ENCODE measurements at places on chromosomes 2 and 18.

- DNase-seq = no peak
These were observed 24.1 kb downstream of the ACSL3 start for GRCh38 chr2:222884805-222885424.

- no peak for DNase-seq
These were observed 28.8 kb upstream of the FBXO11 start for GRCh38 chr2:47935071-47935470.

GRCh38 chr2:10271946-10272345, 30.8 kb upstream of the HPCAL1 start:
- DNase-seq = no peak

DNA sequence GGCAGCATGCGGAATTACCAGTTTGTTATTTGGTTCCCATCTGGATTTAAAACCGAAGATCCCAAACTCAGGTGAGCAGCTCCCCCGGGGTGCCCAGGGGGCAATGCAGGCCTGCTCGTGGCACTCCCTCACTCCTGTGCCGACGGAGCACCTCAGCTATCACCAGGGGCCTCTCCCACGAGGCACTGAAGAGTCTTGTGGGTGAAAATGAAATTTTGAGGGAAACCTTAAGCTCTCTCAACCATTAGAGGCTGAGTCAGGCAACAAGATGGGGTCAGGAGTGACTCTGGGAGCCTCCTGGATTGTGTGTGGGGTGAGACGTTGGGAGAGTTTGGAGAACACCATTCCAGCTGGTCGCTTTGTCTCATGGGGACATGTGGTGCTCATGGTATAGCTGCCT, 189.0 kb downstream of the PRKCE start:
- no peak for DNase-seq

DNA sequence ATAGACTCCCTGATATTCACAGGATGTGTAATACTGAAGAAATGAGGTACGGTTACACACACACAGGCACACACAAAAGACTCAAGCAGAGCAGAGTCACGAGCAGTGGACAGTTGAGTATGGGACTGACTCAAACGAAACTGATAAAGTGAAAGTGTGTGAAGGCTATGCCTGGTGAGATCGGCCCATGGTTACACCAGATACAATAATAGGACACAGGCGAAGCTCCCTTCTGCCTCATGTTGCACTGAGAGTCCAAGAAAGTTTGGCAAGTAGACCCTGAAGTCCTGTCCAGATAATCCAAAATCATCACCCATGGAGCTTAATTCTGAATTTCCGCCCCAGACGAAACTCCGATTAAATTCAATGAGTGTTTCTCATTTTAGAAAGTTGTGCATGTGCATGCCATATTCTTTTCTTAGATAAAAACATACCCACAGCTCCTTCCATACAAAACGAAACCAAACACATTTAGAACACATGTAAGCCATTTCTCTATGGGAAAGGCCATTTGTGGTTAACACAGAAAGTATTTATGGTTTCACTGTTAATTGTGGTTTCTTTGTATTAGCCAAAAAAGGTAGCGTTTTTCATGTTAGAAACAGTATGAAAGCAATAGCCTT, 567.6 kb downstream of the PLCL1 start:
- no peak for DNase-seq

DNA sequence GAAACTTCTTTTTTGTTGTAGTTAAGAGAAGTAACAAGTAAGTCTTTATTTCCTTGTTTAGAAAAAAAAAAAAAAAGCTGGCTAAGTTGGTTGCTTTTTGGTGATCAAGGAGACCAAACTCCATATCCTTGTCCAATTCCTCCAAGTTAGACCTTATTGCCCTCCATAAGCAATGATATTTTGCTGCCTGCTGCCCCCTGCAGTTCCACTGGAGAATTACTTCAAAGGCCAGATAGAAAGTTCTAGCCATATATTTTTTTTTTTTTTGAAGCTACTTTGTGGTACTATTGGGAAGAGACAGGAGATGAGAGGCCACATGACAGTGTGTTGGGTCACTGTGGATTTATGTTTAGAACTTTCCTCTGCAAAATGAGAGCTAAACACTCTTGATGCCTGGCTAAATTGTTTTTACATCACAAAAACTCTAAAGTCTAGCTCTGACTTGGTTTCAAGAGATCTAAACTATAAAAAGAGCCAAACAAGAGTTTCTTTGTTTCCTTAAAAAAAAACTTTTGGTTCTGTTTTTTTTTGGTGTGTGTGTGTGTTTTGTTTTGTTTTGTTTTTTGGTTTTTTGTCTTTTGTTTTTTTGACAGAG, 80.7 kb upstream of the RASGRP3 start:
- DNase-seq = peak; percentile 3

GRCh38 chr2:15747603-15748471, 156.2 kb downstream of the DDX1 start:
- no peak for DNase-seq

- DNase-seq = no peak
These were observed 42.7 kb downstream of the TFCP2L1 start for GRCh38 chr2:121242175-121242875.

DNA sequence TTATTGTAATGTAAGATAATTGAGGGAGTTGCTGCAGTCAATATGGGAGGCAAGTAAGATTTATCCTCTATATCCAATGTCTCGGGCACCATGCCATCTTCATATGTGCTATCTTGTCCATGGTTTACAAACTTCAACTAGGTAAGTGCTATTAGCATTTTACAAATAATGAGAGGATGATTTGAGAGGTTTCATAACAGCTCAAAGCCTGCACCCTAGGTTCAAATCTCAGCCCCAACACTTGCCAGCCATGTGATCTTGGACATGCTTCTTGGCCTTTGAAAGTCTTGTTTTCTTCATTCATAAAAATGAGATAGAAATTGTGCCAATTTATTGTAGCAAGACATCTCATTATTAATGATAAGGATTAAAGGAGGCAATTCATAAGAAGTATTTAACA, 108.8 kb downstream of the RND3 start:
- DNase-seq = no peak

DNA sequence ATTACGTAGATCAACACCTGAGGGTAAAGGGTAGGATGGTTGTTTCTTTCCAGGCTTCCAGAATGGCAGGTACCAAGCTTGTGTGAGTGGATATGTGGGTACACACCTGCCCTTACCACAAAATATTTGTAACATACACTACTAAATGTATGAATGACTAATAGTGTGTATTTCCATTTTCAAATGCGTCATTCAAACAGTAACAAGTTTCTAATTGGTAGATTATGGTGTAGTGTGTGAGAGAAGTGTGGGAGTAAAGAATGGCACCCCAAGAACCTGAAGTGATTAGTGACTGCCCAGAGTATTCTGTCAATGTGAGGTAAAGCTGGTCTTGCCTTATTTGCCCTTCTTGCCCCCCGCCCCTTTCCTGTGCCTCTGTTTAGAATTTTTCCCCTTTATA, 21.1 kb downstream of the AGPS start:
- no peak for DNase-seq

DNA sequence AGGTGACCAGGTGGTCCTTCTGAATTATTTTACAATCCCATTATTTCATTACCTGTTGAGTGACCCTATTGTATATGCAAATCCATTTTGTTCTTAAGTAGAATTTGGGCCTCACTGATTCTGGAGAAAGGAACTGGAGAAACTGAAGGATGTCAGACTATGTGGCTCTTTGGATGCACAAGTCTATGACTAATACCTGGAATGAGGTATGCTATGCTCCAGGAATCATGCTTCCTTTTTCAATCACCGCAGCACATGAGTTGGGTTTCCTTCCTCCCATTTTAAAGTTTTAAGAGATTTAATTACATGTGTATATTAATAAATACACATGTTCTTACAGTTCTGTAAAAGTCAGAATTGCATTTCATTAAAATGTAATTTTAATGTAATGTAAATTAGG, 253.9 kb upstream of the VWC2L start:
- DNase-seq = no peak

DNA sequence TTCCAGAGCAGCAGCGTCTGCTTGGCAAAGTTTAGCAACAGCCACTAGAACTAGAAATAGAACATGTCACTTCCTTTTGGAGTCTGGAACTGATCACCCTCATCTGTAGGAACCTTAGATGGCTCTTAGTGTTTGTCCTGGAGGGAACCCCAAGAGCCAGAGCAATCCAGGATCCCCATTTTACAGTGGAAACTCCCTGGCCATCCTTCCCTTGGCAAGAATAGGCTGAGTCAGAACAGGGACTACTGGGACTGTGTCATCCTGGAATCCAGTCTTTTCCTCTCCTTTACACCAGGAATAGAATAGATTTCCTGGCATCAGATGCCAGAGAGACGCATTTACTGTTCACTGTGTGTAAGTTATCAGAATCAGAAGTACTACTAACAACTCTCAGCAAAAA, 33.2 kb upstream of the GRHL1 start:
- DNase-seq = no peak

DNA sequence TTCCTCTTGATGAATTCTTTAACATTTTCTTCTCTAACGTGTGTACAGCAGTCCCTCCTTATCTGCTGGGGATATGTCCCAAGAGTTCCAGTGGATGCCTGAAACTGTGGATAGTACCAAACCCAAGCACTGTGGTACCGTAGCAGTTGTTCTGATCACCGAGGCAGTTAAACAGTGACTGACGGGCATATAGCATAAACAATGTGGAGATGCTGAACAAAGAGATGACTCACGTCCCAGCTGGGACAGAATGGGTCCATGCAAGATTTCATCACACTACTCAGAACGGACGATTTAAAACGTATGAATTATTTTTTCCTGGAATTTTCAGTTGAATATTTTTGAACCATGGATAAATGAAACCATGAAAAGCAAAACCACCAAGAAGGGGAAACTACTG, 54.5 kb upstream of the SPAG16 start:
- no peak for DNase-seq

GRCh38 chr18:34820360-34821065, 110.4 kb downstream of the DTNA start:
- no peak for DNase-seq

- no peak for DNase-seq
These were observed 27.8 kb upstream of the SERTAD2 start for GRCh38 chr2:64681479-64681967.

- no peak for DNase-seq
These were observed 79.4 kb upstream of the TCF7L1 start for GRCh38 chr2:85053802-85054201.

GRCh38 chr2:105779394-105779793, 34.7 kb downstream of the NCK2 start:
- DNase-seq = no peak
